ENCODE measurements at places on chromosomes 12 and 14. TPM values are rescaled to one million over a fixed set of nuclear protein-coding genes. Genes with fewer than 3 reads are reported as not detected.

TAS2R8 gene
- not detected for total RNA-seq

DNA sequence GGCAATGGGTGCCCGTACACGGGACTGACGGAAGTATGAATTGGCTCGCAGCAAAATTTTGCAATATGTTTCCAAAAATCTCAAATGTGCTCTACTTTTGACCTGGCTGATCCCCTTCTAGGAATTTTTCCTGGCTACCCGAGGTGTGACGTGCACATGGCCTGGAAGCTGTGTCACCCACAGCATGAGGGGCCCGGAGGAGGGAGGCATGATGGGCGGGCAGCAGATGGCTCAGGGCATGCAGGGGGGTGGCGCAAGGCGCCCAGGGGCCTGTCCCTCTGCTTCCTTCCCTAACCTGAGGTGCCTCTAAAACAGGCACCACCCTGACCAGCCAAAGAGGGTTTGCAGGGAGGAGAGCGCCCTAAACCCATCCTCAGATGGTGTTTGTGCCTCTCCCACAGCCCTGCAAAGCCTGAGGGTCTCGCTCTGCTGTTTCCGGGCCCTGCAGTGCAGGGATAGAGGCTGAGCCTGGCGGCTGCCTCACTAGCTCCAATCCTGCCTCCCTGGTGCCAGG is 6.7 kb downstream of the GPR132 start:
- no peak for DNase-seq

DNA sequence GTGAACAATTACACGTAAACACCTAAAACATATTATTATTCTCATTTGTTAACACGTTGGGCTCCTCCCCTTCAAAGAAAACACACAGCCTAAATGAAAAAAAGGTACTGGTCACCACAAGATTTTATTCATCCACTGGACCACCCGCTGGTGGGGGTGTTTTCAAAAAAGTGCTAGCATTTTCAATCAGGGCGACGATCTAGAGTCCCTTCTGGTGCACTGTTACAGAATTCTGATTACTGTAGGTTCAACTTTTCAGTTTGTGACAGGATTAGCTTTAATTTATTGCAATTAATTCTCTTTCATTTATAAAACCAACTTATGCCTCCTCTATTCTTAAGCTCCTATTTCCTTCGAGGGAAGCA is 443 bp downstream of the MAGOHB start:
- no peak for DNase-seq

GRCh38 chr14:21057803-21058675 is at the start of gene RNASE8:
Gene RNASE8 (plus strand): TSS chr14:21057822. CDS start chr14:21057893, 71 bp downstream.
- DNase-seq: no peak

CD163 gene
- total RNA-seq: not detected

CD69 gene
- 166 TPM for total RNA-seq

VASH1 gene
- 2.2 TPM for total RNA-seq

Measured in activated CD8-positive, alpha-beta T cell treated with anti-CD3 and anti-CD28 coated beads for 36 hours (primary cell).